ENCODE measurements at places on chromosomes 1 and 21.
A peak's percentile ranks its signal among the peaks of the same experiment; 100 is the strongest.

GRCh38 chr1:53026254-53026653 lies 35.8 kb upstream of the PODN start:
- no peak for DNase-seq

DNA sequence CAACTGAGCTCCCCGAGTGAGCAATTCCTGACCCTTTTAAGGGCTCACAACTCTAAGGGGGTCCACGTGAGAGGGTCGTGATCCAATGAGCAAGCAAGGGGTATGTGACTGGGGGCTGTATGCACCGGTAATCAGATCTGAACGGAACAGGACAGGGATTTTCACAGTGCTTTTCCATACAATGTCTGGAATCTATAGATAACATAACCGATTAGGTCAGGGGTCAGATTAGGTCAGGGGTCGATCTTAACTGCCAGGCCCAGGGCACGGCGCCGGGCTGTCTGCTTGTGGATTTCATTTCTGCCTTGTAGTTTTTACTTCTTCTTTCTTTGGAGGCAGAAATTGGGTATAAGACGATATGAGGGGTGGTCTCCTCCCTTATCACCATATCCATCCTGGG lies 30.7 kb upstream of the OPRD1 start:
- no peak for DNase-seq

- no peak for DNase-seq
Measured at GRCh38 chr1:147652306-147652705, 18.0 kb downstream of the ACP6 start.

DNA sequence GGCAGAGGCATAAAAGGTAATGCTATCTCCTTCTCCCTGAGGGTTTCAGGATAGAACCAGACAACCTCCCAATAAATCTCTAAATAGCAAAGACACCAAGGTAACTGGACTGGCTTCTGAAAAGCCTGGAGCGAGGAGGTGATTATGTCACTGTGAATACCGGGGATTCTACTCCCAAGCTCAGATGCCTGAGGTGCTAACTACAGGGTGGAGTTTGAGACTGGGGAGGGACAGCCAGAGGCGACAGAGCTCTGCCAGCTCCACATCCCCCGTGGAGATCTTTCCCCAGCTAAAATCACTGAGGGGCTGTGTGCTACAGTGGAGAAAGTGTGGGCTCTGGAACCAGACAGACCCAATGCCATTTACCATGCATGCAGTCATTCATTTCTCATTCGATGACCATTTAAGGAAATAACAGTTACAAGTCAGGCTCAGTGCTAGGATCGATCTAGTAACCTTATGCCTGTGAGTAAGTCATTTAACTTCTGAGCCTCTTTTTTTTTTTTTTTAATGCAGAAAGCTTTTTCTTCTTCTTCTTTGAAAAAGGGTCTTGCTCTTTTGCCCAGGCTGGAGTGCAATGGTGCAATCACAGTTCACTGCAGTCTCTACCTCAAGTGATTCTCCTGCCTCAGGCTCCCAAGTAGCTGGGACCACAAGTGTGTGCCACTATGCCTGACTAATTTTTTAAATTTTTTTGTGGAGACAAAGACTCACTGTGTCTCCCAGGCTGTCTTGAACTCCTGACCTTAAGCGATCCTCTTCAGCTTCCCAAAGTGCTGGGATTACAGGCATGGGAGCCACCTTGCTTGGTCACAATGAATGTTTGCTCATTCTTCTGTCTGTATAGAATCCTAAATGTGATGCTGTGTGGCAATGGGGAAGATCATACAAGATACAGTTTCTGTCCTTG lies 8.1 kb upstream of the SLC45A3 start:
- DNase-seq, result no peak

DNA sequence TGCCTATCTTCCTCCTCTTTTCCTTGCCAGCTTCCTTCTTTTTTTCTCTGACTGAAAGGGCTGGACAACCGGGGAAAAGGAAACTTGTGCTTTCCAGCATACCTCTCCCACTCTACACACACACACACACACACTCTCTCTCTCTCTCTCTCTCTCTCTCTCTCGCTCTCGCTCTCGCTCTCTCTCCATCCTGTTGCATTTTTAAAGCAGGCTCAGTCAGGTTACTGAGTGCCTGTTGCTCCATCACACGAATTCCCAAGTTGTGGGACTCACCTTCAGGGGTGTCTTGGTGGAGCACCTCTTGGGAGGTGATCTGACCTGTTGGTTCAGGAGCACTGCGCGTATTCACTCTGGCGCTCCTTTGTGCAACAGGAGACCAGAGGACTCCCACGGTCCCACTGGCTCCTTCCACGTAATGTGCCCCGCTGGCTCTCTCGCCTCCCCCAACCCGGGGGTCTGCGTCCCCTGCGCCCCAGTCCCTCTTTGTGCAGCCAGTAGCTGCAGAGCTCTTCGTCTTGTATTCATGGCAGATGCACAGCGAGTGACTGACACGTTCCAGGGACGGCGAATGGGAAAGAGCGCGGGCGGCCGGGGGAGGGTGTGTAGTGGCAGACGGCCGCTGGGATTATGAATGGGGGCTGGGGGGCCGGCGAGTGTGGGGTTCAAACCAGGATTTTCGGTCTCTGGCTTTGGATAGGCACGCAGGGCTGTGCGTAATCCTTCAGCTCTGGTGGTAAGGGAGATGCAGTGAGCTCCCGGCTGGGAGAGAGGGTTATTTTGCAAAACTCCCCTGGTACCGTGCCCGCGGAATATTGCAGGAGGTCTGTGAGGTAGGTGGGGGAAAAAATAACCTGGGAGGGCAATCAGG lies 660 bp upstream of the PDE4B start:
- DNase-seq, result no peak

- DNase-seq, result no peak
Measured at GRCh38 chr1:92975551-92976232, 14.4 kb upstream of the DIPK1A start.

- DNase-seq, result peak; percentile 23
Measured at GRCh38 chr1:77347646-77348045, 65.8 kb downstream of the AK5 start.

DNA sequence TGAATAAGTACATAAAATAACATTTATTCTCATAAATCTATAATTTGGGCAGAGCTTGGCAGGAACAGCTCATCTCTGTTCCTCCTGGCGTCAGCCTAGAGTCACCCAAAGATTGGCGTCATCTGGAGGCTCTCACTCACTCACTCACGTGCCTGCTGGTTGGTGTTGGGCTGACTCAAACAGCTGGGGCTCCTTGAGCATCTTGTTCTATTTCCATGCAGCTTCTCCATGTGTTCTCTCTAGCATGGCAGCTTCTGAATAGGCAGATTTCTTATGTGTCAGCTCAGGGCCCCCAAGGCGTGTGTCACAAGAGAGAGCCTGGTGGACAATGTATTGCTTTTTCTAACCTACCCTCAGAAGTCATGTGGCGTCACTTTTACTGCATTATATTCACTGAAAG lies 70.6 kb upstream of the RAB3GAP2 start:
- no peak for DNase-seq

GRCh38 chr1:233673261-233673946 lies 59.5 kb downstream of the KCNK1 start:
- DNase-seq, result no peak

DNA sequence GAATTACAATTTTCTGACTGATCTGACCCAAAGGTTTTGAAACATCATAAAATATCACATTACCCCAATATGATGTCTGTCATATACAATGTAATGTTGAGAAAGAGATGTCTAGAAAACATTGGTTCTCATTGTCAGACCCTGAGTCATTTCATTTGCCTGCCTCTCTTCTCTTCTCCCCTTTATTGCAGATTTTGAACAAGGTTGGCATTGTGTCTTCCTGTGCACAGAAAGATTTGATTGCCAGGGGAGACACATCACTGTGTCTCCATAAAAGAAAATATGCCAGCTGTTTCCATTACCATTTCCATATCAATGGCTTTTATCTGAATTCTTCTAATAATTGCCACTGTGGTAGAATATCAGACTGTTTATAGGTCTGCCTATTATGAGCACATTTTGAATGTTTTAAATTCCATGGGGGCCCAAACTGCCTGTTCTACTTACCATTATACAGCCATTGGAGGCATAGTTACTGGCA lies 65.6 kb downstream of the IFI44 start:
- DNase-seq, result no peak

GRCh38 chr1:17585266-17585987 lies 45.9 kb downstream of the ARHGEF10L start:
- no peak for DNase-seq

GRCh38 chr1:35857830-35858229 lies 25.2 kb upstream of the AGO1 start:
- DNase-seq, result no peak

- no peak for DNase-seq
Measured at GRCh38 chr21:43604505-43605204, 54.6 kb downstream of the HSF2BP start.

DNA sequence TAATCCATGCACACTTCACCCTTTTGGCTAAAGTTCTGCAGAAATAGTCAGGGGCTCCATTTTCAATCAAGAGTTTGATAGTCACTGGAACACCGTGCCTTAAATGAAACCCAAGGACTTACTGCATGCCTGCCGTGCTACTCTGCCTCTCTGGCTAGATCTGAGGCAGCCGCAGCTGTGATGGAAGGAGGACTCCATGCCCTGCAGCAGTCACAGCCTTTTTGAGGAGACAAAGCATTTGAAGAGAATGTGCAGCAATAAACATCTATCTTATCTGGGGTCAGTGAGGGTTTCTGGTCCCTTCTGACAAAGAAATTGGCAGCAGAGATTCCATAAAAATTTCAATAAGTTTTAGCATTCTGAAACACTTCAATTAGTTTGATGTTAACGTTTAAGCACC lies 78.0 kb downstream of the BCAR3 start:
- DNase-seq, result no peak

DNA sequence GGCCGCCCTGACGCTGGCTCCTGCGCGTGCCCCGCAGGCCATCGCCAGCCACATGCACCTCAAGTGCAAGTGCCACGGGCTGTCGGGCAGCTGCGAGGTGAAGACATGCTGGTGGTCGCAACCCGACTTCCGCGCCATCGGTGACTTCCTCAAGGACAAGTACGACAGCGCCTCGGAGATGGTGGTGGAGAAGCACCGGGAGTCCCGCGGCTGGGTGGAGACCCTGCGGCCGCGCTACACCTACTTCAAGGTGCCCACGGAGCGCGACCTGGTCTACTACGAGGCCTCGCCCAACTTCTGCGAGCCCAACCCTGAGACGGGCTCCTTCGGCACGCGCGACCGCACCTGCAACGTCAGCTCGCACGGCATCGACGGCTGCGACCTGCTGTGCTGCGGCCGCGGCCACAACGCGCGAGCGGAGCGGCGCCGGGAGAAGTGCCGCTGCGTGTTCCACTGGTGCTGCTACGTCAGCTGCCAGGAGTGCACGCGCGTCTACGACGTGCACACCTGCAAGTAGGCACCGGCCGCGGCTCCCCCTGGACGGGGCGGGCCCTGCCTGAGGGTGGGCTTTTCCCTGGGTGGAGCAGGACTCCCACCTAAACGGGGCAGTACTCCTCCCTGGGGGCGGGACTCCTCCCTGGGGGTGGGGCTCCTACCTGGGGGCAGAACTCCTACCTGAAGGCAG lies 23.4 kb upstream of the ARF1 start:
- DNase-seq, result no peak

- no peak for DNase-seq
Measured at GRCh38 chr1:201310986-201311355, 27.7 kb downstream of the PKP1 start.

DNA sequence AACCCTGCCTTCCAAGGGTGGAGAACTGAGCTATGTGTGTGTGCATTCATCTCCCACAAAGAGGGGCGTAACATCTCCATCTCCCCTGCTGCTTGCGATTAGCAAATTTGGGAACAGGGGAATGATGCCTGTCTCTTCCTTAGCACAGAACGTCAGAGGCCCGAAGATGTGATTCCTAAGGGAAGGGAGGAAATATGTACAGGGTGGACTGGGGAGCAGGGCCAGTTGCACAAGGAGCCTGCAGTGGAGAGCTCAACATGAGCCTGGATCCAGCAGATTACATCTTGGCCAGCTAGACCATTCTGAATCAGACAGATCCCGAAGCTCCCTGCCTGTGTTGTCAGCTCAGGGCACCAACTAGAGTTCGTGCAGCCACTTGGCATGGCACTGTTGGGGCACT lies 118.1 kb downstream of the NGF start:
- DNase-seq, result no peak

DNA sequence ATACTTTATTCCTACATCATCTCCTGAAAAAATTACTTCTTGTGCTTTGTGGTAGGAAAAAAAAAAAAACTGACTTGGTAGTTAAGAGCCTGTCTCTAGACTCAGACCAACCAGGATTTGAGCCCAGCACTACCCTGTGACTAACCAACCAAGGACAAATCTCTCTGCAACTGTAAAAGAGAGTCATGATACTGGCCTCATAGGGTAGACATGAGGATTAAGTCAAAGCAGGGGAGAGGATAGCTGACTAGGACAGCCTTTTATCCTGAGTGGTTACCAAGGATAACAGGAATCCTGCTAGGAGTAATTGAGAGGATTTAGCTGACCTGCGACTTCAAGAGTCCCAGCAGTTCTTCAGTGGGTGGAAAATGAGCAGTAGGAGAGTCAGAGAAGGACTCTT lies 112.8 kb downstream of the C1orf21 start:
- DNase-seq, result no peak

DNA sequence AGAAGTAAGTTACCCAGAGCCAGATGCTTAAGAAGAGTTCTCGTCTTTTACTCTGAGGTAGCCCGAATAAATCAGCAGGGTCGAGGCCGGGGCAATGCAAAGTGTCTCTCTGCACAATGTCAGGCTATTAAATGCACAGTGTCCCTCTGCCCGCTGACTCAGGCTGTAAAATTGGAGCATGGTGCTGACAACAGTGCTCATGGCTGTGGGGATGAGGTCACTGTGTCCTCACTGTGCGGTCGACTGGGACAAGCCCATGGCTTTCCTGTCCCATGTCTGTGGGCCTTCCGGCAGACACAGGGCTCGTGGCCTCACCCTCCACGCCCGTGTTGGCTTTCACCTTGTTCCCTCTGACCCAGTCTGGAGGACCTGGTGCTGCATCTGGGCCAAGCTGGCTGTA lies 14.6 kb upstream of the SLC2A1 start:
- no peak for DNase-seq

DNA sequence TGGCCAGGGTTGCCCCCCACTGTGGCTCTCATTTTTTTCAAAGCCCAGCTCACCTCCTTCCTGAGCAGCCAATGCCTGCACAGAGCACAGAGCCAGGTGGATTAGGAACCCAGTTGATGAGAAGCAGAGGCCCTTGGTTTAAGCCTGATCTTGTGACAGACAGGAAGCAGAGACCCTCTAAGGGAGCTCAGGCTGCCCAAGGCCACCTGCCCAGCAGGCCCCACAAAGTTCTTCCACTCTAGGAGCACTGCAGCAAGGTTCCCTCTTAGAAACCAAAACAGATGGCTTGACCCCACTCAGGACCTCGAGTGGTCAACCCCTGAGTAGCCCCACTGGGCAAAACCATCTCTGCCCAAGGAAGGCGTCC lies 25.5 kb upstream of the PRSS38 start:
- no peak for DNase-seq

- DNase-seq, result no peak
Measured at GRCh38 chr1:200269256-200269655, 140.6 kb downstream of the ZNF281 start.

Data from amniotic stem cell (primary cell).